ENCODE measurements at places on chromosomes 1 and 21.

GRCh38 chr1:87523466-87523865 lies 194.8 kb downstream of the LMO4 start:
- no peak for DNase-seq

DNA sequence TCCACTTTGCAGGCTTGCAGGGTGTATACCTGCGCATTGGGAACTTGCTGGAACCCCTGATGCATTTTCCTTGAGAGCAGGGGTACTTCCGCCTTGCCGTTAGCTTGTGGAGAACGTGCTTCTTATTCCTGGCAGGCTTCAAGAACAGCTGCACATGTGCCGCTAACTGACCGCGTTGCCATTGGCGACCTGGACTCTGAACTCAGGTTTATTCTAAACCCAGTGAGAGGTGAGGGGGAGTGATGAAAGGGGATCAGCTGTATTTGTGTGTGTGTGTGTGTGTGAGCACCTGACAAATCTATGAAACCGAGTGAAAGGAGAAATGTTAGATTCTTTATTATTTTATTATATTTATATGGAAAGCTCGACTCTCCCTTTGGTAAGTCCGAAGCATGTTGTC lies 128.6 kb downstream of the HUNK start:
- no peak for DNase-seq

DNA sequence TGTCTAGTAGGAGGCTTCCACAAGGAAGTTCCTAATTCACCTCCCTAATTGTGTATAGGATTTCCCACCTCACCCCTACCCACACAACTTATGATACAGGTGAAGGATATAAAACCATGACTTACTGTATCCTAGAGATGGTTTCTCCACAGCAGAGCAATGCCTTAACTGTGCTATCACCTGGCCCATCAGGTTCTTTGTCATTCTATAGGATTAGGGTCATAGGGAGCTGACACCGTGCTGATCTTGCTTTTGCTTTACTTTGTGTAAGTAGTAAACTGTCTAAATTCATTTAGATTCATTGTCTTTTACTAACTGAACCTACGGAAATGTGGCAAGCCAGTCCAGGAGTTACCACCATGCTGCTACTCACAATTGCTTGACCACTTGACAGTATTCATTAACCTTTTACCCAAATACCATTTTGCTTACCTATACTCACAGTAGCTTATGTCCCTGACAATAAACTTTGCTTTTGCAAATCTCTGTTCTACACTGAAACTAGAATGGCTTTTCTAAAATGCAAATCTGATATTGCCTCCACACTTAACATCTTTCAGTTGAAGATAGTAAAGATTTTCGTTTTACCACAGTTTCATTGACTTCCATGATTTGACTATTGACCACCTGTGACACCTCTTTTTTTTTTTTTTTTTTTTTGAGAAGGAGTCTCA lies 147.6 kb downstream of the IFI44 start:
- no peak for DNase-seq

- DNase-seq, result no peak
Observed at GRCh38 chr1:243332440-243332839, 76.6 kb downstream of the SDCCAG8 start.

DNA sequence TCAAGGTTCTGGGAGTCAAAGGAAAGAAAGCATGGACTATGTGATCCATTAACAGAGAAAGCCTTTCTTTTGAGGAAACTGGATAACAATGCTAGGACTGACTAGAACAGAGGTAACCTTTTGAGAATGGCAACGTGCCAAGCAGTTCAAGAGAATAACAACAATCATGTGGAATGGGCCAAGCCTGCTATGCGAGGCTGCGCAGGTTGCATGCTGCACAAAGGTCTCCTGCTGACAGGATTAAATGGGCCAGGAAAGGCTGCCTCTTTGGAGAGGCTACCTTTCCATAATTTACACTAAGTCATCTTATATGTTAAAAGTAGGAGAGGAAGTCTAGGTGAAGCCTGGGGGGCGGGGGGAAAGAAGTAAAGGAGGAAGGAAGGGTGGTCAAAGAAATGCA lies 5.8 kb downstream of the PCNX2 start:
- no peak for DNase-seq

All from activated CD8-positive, alpha-beta memory T cell treated with anti-CD3 and anti-CD28 coated beads for 48 hours (primary cell).